ENCODE measurements at places on chromosomes 4 and X.

GRCh38 chr4:4289055-4289454 lies 899 bp downstream of the LYAR start:
- DNase-seq = no peak

DNA sequence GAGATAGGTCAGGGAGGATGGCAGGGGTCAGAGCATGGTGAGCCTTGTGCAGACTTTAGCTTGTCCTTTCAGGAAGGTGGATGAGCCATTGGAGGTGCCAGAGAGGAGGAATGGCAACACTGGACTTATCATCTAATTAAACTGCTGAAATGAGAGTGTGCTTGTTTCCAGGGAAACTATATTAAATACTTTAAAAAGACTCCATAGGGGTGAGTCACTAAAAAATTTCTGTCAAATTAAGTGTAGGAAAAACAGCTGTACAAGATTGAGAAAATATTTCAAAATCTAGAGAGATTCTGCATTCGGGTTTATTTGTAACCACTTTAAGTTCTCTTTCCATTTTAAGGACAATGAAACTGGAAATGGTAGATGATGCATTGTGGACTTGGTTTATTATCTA lies 11.4 kb downstream of the FRAS1 start:
- DNase-seq = no peak

DNA sequence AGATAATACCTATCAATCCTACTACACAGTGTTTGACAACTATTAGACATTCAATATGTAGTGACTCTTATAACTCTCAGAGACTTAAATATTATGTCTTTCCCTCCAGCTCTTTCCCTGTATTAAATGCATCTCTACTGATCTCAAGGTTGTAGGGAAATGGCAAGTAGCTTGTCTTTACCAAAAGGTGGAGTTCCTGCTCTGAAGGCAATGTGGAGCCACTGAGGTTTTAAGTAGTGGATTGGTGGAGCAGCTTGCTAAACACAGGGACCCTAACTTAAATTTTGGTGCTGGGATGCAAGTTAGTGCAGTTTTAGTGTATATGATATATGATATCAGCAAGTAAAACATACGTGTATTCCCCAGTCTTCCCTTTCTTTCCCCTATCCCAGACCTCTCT lies 13.1 kb downstream of the FNIP2 start:
- no peak for DNase-seq

GRCh38 chr4:153488006-153488891 lies 22.1 kb downstream of the TMEM131L start:
- no peak for DNase-seq

GRCh38 chrX:114508756-114509155 lies 75.1 kb upstream of the HTR2C start:
- DNase-seq = no peak

DNA sequence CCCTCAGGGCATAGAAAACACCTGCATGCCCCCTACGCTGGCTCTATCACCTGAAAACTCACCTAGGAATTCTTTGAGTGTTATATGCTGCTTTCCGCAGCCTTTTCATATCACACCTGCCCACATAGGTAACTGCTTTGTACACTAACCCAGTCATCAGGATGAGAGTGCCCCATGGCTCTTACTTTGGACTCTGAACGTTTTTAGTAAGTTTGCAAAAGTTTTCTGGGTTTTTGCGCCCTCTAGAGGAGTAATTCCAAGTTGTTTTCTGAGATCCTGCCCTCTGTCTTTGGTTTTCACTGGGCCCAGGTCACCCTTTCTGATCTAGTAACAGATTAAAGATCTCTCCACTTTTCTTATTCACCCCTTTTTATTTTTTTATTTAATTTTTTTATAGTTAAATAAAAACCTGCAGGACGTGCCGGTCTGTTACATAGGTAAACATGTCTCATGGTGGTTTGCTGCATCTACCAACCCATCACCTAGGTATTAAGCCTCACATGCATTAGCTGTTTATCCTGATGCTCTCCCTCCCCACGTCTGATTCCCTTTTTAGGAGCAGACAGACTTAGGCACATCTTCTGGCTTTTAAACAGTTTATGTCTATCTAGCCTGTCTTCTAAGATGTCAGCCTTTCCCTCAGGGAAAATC lies 139.2 kb downstream of the NWD2 start:
- DNase-seq = no peak

DNA sequence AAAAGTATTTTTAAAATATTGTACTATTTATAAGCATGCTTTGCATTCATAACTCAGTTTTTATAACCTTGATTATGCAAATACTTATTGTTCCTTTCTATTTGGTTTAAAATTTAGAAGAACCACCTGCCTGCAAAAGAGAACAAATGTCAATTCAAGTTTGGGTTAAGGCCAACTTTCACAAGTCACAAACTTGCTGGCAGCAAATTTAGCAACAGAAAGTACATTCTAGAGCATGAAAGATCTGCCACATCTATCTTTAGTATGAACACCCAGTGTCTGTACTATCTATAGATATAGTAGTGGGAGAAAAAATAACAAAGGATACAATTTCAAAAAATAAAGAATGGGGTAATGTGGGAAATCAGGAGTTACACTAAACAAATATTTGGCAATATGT lies 1014.2 kb downstream of the C4orf33 start:
- no peak for DNase-seq

- DNase-seq = no peak
Measured at GRCh38 chr4:185995665-185996064, 73.3 kb upstream of the TLR3 start.

DNA sequence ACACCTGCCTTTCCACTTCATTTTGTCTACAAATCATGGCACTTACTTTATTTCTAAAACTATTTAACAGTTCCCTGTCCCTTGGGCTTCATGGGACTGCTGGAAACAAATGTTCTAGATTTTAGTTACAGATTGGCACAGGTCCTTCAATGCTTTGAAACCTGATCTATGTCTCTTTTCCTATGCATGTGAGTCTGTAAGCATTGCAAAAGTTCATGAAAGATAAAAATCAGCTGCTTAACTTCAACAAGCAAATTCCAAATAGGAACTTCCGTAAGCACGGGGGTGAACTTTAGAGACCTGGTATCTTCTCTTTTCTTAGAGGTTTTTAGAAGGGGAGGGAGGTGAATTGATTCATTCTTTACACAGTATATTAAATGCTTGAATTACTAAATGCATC lies 9.5 kb downstream of the LGI2 start:
- DNase-seq = no peak

DNA sequence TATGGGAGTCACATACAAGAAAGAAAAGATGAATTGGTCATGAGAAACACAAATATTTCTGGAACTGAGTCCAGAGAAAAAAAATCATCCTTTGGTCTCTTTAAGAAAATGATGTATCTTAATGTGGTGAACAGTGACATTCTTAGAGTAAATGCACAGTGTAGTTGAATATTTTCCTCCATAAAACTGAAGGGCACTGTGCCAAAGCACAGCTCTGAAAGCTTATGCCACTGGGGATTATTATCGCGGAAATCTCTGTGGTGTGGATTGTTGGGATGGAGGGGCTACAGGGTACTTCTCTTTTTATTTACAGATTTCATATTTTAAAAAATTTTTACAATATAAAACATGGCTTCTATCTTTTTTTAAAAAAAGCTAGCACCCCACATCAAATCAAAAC lies 908.1 kb downstream of the CCSER1 start:
- no peak for DNase-seq
